RPMI8226 (cell line): ENCODE measurements at places on chromosomes 1 and 21.
A peak's percentile ranks its signal among the peaks of the same experiment; 100 is the strongest.

- DNase-seq = peak; percentile 92
Observed at GRCh38 chr1:156356875-156357534, 12.0 kb upstream of the RHBG start.

GRCh38 chr1:85189120-85189519 lies 11.7 kb downstream of the SYDE2 start:
- no peak for DNase-seq

- no peak for DNase-seq
Observed at GRCh38 chr1:28457678-28458077, 48.2 kb upstream of the RCC1 start.

GRCh38 chr1:25110485-25110884 lies 121.8 kb downstream of the SYF2 start:
- no peak for DNase-seq

GRCh38 chr1:93676427-93676826 lies 5.2 kb downstream of the BCAR3 start:
- no peak for DNase-seq

- no peak for DNase-seq
Observed at GRCh38 chr21:15793550-15794235, 63.9 kb downstream of the USP25 start.

DNA sequence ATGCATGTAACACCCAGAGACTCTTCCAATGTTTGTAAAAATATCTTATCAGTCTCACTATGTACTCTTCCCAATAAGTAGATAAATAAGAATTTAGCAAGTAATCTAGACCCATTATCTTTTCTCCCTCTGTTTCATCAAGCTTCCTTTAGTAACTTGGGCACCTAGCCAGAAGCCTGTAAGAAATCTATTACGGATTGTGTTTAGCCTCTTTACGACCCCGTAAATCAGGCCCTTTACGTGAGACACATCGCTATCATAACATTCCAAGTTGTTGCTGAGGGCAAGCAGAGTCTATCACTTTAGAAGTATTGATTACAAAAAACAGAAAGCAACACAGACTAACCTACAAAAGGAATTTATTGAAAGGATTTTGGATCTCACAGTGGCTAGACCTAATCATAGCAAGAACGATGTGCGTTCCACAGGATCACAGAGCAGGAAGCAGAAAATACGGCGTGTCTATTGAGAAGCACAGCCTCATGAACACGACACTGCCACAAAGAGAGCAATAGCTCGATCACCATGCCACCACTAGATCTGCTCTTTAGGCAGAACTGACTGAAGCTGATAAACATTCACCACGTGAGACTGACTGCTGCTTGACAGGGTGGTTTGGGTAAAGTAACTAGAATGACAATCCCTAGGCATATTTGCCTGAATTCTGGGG lies 922.1 kb downstream of the AMY1C start:
- DNase-seq = no peak

DNA sequence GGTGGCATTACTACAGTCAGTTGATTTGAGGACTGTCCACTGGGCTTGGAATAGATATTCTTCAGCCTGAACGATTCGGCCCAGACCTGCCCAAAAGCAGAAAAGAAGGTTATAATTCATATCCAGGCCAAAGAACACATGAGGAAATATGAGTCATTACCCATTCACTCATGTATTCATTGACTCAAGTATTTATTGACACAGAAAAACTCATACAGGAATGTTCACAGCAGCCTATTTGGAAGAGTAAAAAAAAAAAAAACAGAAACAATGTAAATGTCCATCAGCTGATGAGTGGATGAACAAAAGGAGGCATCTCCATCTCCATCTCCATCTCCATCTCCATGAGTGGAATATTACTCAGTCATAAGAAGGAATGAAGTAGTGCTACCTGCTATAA lies 15.9 kb downstream of the ZMYND12 start:
- no peak for DNase-seq

GRCh38 chr1:216826646-216827045 lies 103.4 kb upstream of the ESRRG start:
- no peak for DNase-seq

DNA sequence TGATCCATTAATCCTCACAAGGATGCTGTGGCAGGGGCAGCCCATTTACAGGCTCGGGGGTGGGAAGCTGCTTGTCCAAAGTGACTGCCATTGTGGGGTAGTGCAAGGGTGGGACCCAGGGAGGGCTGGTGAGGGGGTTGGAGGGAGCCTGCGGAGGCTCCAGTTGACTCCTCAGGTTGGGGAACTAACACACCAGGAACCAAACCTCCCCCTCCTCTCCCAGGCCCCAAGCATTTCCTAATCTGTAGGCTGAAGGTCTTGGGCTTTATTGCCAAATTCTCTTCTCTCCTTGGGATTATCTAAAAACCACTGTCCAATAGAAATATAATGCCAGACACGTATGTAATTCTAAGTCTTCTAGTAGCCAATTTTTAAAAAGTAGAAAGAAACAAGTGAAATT lies 18.2 kb downstream of the IKBKE start:
- DNase-seq = no peak

DNA sequence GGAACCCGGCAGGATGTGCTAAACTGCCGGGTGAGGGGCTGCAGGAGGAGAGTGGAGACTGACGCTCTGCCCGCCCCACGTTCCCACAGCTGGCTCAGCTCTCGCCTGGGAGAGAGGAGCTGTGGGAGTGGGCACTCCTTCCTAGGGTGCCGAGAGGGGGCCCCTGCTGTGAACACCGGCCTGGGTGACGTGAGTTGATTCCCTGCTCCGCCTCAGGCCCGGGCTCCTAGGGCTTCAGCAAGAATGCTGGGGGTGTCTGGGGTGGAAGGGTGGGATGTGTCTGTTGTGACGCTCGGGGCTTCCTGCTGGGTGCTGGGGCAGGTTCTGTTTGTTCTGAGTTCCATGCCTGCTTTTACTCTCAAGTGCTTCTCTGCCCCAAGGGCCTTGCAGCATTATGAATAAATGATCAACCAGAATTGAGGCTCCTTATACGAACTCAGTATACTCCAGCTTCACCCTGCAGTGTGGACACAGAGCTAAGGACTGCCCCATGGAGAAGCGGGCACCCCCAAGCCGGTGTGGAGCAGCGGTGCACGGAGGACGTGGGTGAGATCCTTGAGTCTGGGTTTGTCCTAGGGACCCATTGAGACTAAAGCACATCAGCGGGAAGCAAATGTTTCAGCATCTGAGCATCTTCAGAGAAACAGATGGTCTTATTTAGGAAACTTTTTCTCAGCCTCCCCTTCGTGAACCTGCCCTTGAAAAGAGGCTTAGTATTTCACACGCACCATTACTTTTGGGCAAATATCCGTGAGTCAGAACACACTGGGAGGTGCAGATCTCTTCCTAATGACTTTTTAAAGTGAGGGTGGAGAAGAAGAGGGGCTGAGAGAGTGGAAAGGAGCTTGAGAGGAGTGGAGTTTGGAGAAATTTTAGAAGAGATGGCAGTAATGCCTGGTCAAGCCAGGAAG lies 41.7 kb downstream of the SYT6 start:
- no peak for DNase-seq

DNA sequence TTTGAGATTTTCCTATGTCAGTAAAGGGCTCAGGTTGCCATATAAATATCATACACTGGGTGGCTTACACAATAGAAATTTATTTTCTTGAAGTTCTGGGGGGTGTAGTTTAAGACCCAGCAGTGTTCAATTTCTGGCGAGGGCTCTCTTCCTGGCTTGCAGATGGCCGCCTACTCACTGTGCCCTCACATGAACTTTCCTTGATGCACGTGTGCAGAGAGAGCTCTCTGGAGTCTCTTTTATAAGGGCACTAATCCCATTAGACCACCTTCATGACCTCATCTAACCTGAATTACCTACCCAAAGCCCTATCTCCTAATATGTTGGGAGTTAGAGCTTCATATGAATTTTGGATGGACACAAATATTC lies 21.1 kb downstream of the TMEM51 start:
- peak; percentile 42 for DNase-seq

- no peak for DNase-seq
Observed at GRCh38 chr1:175252561-175252960, 60.0 kb upstream of the KIAA0040 start.

GRCh38 chr1:108639899-108640560 lies 20.9 kb downstream of the HENMT1 start:
- DNase-seq = no peak

- DNase-seq = peak; percentile 8
Observed at GRCh38 chr1:208461680-208462079, 217.5 kb upstream of the PLXNA2 start.

DNA sequence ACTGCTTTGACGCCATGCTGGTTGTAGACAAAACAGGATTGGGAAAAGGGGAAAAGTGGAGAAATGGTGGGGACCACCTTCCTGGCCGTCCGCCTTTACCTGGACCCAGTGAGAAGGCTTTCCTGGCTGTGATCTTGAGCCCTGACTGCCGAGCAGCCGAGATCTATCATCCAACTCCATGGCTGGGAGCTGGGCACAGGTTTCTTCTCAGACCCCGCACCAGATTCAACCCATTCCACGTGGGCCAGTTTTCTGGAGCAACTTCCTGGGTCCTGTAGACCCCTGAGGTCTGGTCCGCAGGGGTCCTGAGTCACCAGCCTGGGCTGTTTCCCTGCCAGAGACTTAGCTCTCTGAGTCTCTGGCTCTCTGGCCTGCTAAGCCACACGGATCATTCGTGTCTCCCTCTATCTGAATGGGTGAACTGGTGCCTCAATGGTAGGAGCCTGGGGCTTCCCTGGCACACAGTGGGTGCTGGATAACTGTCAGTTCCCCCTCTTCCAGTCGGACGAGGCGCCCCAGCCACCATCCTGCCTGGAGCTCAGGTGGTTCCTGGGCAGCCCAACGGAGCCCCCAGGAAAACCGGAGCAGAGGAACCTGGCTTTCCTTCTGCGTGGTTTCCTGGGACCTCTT lies 4.5 kb upstream of the NPHP4 start:
- no peak for DNase-seq

DNA sequence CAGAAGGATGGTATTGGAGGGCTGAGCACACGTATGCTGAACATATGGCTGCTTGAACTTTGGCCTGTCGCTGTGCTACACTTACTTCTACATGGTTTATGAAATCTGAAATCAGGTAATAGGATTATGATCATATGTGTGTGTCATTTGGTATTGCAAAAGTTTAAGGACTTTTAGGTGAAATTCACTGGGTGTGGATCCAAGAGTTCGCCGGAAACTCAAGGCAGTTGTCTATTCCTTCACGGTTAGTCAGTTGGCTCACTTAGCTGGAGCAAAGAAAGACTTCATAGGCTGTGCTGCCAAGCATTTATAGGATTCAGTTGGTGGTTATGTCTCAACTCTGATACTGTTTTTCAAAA lies 927 bp downstream of the UAP1 start:
- DNase-seq = peak; percentile 47

- no peak for DNase-seq
Observed at GRCh38 chr1:234778221-234779159, 168.5 kb upstream of the IRF2BP2 start.

- DNase-seq = no peak
Observed at GRCh38 chr1:93969371-93969770, 60.1 kb upstream of the GCLM start.

DNA sequence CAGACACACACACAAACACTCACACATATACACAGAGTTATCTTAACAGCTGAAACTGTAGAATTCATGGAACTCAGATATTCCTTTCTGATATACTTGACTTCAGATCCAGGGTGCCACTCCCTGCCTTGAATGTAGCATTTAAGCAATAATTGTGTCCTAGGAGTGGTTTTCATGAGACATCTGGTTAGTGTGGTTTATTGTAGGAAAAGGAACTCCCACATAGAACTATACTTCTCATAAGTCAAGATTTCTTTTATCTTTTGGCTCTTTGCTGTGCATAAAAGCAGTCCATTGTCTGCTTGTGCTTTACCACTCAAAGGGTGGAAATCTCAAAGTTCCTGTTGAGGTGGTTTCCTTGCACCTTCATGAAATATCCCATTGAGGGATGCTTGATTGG lies 272.6 kb upstream of the SGIP1 start:
- no peak for DNase-seq

GRCh38 chr1:44036409-44037139 lies 5.3 kb upstream of the SLC6A9 start:
- DNase-seq = peak; percentile 85

GRCh38 chr21:46068516-46069079 lies 29.3 kb upstream of the COL6A2 start:
- no peak for DNase-seq

- DNase-seq = no peak
Observed at GRCh38 chr1:53420341-53420740, 38.9 kb upstream of the DMRTB1 start.

DNA sequence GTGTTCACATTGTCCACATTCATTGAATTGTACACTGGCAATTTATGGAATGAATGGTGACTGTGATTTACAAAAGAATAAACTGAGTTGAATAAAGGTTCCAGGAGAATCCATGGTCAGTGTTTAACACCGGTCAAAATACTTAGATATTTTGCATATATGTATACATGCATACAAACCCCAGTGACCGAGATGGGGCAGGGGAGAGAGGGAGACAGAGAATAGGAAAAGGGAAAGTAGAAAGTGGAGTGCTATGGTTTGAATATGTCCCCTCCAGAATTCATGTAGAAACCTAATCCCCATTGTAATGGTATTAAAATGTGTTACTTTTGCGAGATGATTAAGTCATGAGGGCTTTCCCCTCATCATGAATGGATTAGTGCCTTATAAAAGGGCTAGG lies 154.4 kb downstream of the TTLL7 start:
- DNase-seq = no peak

GRCh38 chr1:177858332-177858821 lies 111.5 kb downstream of the SEC16B start:
- DNase-seq = peak; percentile 73

DNA sequence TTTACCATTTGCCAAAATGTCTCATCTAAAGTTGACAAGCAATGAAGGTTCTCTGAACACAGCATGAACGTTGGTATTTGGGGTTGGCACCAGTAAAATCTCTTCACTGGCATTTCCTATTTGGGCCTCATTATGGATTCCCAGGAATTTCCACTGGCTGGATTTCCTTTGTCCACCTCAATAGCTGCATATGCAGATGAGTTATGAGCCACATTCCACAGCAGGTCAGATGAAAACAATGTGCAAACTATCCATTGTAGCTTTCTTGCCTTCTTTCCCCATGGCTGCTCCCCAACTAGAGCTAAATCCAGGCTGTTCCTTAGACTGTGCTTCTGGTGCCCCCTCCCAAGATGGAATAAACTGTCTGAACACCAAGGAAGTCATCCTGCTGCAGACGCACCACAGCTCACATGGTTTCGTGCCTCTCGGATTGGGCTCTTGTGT lies 168.1 kb upstream of the FGGY start:
- DNase-seq = no peak

DNA sequence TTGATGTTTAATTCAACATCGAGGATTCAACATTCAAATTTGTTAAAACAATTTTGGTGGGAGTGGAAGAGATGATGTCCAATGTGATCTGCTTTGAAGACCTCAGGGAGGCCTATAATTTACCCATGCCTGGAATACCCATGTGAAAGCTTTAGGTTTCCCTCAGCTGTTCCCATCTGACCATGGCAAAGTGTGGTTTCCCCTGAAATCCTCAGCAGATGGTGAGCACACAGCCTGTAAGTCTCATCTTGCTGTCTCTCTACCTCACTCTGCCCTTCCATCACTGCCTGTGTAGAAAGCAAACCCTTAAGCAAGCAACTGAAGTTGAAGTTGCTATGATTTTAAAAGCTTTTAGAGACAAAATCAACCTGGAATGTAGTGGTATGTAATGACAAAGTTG lies 80.1 kb upstream of the ATF3 start:
- DNase-seq = no peak
